ENCODE measurements at places on chromosomes 2 and 18. TPM values are rescaled to one million over a fixed set of nuclear protein-coding genes. Genes with fewer than 3 reads are reported as not detected.
A peak's percentile ranks its signal among the peaks of the same experiment; 100 is the strongest.

Gene ERMN
- total RNA-seq, result 1.6 TPM

Gene MEP1B
- total RNA-seq, result 0.19 TPM

Gene SERPINB10
- not detected for total RNA-seq

Gene FEV
- not detected for total RNA-seq

Gene SLC9A4
- 0.31 TPM for total RNA-seq

Gene MAP3K19
- 6.8 TPM for total RNA-seq

Gene RNF152
- 20.3 TPM for total RNA-seq

Gene GAD1
- total RNA-seq, result 12.5 TPM

DNA sequence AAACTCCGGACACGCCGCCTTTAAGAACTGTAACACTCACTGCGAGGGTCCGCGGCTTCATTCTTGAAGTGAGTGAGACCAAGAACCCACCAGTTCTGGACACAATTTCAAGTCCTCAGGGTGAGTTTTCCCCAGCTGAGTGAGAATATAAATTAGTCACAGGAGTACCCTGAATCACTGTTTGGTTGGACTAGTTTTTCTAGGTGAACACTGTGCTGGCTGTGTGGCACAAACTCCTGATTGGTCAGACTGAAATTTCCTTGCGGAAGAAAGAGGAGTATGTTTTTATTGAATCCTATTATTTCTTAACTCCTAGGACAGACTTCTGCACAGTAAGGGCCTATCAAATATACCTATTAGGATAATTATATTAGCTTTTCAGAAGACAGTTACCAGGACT is 288.1 kb upstream of the UBE2E3 start:
- H3K4me3 ChIP-seq, result peak overlapping the region; percentile 20
- no peaks in the 10 kb centered on the region for H3K4me1 ChIP-seq
- no peak for DNase-seq
- H3K36me3 ChIP-seq, result no peaks in the 10 kb centered on the region
- no peak overlapping the region for H3K27ac ChIP-seq

DNA sequence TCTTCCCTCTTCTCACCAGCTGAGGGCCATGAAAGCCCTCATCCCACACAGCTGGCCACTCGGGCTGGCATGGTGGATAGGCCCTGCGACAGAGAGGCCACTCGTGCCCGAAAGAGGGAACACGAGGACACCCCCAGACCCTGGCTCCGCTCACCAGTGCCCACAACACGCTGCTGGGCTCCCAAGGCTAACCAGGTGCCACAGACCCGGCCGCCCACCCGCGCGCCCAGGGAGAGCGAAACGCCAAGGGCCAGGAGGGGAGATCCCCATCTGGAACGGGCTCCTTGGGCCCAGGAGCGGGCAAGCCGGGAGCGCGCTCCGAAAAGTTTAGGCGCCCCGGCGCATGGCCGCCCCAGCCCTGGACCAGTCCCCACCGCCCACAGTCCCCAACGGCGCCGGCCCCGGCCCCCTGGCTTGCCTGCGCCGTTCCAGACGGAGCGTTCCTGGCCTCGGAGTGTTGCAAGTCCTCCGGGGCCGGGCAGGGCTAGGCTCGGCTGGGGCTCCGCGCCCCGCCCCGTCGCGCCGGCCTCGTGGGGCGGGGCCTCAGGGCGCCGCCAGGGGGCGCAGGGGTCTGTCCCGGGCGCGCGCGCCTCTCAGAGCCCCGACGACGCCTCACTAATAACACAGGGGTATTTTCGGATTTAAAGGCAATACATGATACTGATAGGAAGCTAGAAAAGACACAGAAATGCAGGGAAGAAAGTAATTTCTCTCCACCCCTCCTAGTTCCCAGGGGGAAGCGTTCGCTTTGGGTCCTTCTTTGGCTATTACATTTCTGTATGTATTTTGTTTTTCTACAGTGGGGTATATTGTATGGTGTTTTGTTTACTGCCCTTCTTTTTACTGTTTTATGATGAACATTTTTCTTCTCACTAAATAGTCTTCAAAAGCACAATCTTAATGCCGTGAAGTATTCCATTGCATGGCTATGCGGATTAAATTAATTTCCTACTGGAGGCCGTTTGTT is at the start of gene TMBIM1:
TSS of gene TMBIM1 (minus strand) at position 456 of the 967 bp plus-strand sequence. CDS start 10,362 bp downstream, outside the sequence.
- peak within 1 kb of the TSS; percentile 96 for H3K27ac ChIP-seq
- peaks cover 38% of the 10 kb centered on the region for H3K4me1 ChIP-seq
- peak within 1 kb of the TSS; percentile 81 for H3K4me3 ChIP-seq
- no peaks in the 10 kb centered on the region for H3K36me3 ChIP-seq
- peak; percentile 85 for DNase-seq

DNA sequence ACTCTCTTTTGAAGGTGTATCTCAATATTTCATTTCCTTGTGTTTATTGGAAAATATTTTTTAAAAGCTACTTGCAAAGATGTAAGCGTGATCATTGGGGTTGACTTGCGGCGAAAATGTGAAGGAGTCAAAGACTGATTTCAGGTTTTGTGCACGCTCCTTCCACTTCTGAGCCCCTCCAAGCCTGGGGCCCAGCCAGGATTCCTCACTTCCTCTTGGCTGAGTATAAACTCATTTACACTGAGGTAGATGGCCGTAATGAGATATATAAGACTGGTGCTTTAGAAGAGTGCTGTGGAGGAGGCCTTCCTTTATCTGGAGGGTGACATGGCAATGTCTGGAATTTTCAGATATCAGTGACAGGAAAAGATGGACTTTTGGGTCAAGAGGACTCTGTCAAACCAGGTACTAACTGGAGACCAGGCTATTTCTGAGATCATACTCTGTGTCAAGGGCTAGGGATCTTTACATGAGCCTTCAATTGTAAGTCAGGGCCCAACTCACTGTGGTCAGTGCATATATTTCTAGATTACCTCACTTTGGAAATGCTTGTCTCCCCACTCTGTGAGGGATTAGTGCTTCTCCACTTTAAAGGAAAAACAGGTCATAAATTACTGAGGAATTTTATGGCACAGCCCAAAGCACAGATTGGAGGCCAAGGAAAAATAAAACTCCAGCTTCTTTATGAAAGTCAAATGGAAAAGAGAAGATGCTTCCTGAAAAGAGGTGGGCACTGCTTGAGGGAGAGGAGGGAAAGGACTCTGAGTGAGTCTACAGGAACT is 22.8 kb downstream of the PRKCE start:
- H3K4me3 ChIP-seq, result no peak overlapping the region
- H3K27ac ChIP-seq, result no peak overlapping the region
- H3K36me3 ChIP-seq, result no peaks in the 10 kb centered on the region
- no peaks in the 10 kb centered on the region for H3K27me3 ChIP-seq
- peaks cover 25% of the 10 kb centered on the region for H3K4me1 ChIP-seq

- H3K4me3 ChIP-seq, result no peak overlapping the region
- no peak overlapping the region for H3K27ac ChIP-seq
- DNase-seq, result no peak
- no peaks in the 10 kb centered on the region for H3K4me1 ChIP-seq
- no peaks in the 10 kb centered on the region for H3K27me3 ChIP-seq
Observed at GRCh38 chr2:184416146-184416913, 182.0 kb upstream of the ZNF804A start.

DNA sequence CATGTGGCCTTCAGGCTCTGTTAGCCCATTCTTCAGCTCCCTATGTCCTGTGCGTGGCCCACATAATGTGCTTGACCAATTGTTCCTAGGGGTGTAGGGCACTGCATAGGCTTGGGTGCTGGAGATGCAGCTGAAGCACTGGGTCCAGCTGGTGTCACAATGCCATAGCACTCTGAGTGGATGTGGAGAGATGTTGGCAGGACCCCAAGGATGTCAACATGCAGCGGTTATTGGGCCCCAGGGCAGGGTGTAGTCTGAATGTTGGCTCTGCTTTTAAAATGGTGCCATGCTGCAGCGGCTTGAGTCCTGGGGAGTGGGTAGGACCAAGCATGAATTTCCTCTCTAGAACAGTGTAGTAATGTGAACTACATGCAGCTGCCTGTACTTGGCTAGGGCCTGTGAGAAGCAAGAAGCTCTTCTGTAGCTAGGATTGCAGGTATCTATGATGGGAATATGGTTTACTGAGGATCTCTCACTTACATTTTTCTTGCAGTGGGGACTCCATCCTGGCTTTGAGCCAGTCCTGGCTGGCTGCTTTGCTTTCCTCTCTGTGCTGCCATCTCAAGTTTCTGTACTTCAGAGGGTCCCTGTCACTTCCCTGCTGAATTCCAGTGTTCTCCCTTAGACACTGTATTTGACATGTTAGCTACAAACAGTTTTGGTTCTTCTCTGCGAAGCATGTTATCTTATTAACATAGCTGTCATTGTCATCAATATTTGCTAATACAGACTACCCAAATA is 148.4 kb downstream of the CSRNP3 start:
- no peak for DNase-seq
- peaks cover 4% of the 10 kb centered on the region for H3K4me1 ChIP-seq
- no peak overlapping the region for H3K4me3 ChIP-seq
- H3K27me3 ChIP-seq, result no peaks in the 10 kb centered on the region

DNA sequence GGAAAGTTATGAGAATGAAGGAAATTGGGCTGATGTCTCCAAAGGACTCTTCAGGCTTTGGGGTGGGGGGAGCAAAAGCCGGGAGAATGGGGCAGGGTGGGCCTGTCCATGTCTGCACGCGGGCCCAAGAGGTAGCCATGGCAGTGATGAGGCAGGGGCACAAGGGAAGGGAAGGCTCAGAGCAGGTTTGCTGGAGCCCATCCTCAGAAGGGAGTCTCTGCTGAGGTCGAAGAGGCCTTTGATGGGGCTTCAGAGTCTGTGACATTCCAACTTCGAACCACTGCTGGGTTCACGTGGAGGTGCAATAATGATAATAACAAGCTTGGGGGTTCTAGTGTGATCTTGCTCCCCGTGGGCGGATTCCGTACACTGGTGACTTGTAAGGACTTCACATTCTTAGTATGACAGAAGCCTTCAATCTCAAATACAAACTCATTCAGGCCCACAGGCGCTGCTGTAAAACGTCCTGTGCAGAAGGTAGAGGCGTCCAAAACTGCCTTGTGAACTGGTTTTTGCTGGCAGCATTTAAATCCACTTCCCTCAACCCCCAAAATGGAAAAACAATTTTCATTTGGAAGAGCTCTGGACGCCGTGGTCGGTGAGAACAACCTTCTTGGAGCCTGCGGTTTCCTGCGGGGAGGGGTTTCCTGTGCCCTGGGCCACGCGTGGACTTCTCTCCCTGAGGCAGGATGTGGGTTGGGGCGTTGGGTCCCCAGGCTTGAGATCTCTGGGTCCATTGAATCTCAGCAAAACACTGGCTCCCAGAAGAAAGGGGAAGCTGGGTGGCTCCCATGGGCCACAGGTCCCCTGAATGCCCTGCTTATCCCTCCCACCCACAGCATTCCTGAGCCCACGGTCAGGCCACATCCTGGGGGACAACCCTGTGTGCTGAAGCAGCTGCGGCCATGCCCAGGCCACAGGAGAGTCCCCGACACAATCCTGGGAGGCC is 151.0 kb downstream of the TPO start:
- H3K4me3 ChIP-seq, result no peak overlapping the region
- peak; percentile 8 for DNase-seq
- H3K27ac ChIP-seq, result no peak overlapping the region
- H3K4me1 ChIP-seq, result no peaks in the 10 kb centered on the region
- H3K36me3 ChIP-seq, result no peaks in the 10 kb centered on the region
- no peaks in the 10 kb centered on the region for H3K27me3 ChIP-seq

GRCh38 chr18:74928194-74928968 is 280.6 kb downstream of the PTGR3 start:
- DNase-seq, result no peak
- no peaks in the 10 kb centered on the region for H3K36me3 ChIP-seq
- peaks cover 12% of the 10 kb centered on the region for H3K4me1 ChIP-seq
- no peaks in the 10 kb centered on the region for H3K27me3 ChIP-seq
- H3K27ac ChIP-seq, result peak overlapping the region; percentile 40

DNA sequence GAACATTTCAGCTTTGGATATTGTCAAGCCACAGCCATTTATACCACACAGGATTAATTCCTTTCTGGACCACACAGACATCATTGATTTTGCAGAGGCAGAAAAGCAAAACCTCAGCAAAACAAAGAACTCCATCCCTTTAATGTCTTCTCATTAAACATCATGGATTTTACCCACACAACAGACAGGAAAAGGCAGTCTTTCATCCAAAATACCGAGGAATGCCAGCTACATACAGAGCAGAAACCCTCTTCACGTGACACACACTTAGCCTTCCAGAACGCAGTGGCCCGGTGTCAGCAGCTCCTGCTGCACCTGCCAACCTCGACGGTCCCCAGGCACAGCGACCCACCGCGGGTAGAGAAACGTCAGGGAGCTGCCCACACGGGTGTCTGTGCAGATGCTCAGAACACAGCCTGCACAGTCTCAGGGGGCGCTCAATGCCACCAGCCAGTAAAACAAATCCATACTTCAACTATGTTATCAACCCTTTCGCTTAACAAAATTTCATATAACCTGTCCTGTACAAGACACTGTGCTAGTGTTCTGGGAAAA is 304.5 kb downstream of the EIPR1 start:
- no peaks in the 10 kb centered on the region for H3K36me3 ChIP-seq
- no peak overlapping the region for H3K4me3 ChIP-seq
- H3K27ac ChIP-seq, result no peak overlapping the region
- no peaks in the 10 kb centered on the region for H3K27me3 ChIP-seq

- peaks cover 3% of the 10 kb centered on the region for H3K4me1 ChIP-seq
- H3K4me3 ChIP-seq, result no peak overlapping the region
- DNase-seq, result peak; percentile 31
- no peaks in the 10 kb centered on the region for H3K27me3 ChIP-seq
Observed at GRCh38 chr2:15159751-15160177, 401.4 kb downstream of the NBAS start.

DNA sequence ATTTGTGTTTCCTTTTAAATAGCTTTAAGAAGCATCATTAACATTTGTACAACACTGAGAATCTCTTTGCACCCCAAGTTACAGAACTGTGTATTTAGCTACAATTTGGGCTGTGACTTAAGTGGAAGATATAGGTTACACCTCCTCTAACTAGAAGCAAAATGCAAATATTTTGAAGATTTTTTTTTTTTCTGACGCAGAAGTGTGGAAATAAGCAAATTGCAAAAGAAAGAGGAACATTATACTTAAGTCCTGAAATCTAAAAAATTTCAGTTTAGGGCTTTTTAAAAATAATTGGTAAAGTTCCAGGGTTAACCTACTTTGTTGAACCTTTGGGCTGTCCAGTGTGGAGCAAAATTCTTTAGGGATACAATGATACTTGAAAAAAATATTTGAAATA is 41.4 kb upstream of the RBMS1 start:
- H3K4me3 ChIP-seq, result no peak overlapping the region
- no peaks in the 10 kb centered on the region for H3K27me3 ChIP-seq
- H3K4me1 ChIP-seq, result no peaks in the 10 kb centered on the region
- no peak for DNase-seq
- no peak overlapping the region for H3K27ac ChIP-seq

DNA sequence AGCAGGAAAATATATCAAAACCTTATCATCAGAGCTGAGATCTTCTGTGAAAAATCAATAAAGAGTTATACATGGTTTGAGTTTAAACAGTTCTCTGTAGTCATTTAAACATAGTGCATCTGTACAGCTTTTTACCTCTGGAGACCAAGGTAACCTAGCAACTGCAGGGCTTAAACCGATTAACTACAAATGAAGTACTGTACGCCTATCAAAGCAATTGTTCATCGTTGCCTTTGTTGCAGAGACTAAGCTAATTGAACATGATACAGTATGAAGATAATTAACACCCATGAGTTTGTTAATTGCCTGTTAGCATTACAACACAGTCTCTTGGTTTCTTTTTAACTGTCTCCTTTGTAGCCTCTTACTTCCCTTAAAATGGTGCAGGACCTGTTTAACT is 147.9 kb downstream of the LNPK start:
- H3K27me3 ChIP-seq, result no peaks in the 10 kb centered on the region
- no peaks in the 10 kb centered on the region for H3K36me3 ChIP-seq
- H3K27ac ChIP-seq, result no peak overlapping the region
- no peak for DNase-seq
